Hippocampal formation (tissue), 2 donors: ENCODE measurements at places on chromosomes 4 and X.

- no peak for DNase-seq
Observed at GRCh38 chrX:109934935-109935334, 68.0 kb upstream of the TMEM164 start.

GRCh38 chr4:100294356-100294755 lies 104.1 kb upstream of the DDIT4L start:
- no peak for DNase-seq

DNA sequence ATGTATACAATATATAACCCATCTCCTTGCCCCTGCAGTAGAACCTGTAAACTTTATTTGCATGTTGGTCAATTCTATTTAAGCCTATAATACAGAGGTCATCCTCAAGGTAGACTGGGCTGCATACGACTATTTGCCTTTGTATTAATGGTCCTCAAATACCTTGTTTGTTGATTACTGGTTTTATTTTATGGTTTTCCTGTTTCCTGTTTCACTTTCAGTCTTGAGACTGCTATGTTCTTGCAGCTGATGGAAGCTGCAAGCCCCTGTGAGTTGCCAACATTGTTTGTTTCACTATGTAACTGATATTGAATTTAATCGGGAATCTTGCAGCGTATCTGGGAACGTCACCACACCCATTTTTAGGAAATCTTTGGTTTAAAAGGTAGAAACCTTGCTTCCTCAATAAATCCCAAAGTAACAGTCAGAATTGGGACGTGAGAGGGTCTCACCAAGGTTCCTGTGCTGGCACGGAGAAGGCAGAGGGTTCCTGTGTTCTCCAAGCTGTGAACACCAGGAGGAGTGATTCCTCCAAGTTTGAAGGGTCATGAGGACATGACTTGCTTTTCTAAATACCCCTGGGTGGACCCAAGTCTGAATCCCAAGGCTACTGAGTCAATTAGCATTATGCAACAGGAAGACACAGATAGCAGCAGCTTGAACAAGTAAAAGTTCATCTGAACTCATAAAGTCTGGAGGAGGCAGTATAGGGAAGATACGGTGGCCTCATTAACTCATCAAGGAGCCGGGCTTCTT lies 110.6 kb upstream of the PNPLA4 start:
- DNase-seq, result no peak

GRCh38 chr4:94221916-94222315 lies 14.3 kb downstream of the SMARCAD1 start:
- no peak for DNase-seq

- DNase-seq, result peak; percentile 55
Observed at GRCh38 chr4:170015285-170015684, 10.9 kb downstream of the MFAP3L start.

- no peak for DNase-seq
Observed at GRCh38 chr4:6337331-6337935, 67.8 kb downstream of the WFS1 start.

DNA sequence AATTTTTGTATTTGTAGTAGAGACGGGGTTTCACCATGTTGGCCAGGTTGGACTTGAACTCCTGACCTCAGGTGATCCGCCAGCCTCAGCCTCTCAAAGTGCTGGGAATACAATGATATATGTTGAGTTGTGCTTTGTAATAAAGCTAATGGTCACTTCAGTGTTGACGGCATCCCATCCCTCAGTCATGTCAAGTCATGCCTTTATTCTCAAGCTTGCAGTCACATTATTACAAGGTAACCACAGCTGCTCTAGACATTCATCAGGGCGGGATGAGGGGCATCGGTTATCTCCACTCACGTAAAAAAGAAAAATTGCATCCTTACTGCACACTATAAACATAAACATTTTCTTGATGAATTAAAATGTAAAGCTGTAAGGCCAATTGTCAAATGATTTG lies 12.8 kb upstream of the FAT1 start:
- DNase-seq, result no peak
